CD4-positive, alpha-beta T cell (primary cell): ENCODE measurements at places on chromosomes 13 and 19. TPM values are rescaled to one million over a fixed set of nuclear protein-coding genes. Genes with fewer than 3 reads are reported as not detected.

The CATSPERD gene
- not detected for total RNA-seq

The GNA15 gene
- total RNA-seq, result 12.1 TPM

The OR4F17 gene
- not detected for total RNA-seq

The LHFPL6 gene
- not detected for total RNA-seq

The MATK gene
- total RNA-seq, result 9.4 TPM

The CALR3 gene
- not detected for total RNA-seq

The TEX26 gene
- not detected for total RNA-seq

The CAMSAP3 gene
- 0.16 TPM for total RNA-seq

The ZNF730 gene
- not detected for total RNA-seq
